ENCODE measurements at places on chromosomes 4 and X.

DNA sequence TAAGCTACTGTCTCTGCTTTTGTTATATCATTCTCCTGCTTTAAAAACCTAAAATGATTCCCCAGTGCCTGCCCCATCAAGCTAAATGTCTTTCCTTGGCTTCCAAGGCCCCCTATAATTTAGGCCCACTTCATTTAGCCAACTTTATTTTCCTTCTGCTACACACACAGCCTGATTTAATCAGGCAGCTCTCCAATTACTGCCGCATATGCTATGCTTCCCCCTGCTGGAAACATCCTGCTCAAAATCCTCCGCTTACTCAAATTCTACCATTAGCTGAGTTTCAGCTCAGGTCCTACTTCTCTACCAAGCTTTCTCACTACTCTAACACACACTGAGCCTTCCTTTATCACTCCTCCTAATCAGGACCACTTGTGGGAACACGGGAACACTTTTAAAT lies 17.0 kb downstream of the LAMP2 start:
- DNase-seq, result peak; percentile 0

GRCh38 chr4:158161551-158162354 lies 11.1 kb downstream of the GASK1B start:
- DNase-seq, result no peak

- DNase-seq, result no peak
Observed at GRCh38 chrX:111410590-111411078, 1.4 kb downstream of the DCX start.

GRCh38 chr4:138115053-138115452 lies 127.1 kb downstream of the SLC7A11 start:
- no peak for DNase-seq

- DNase-seq, result no peak
Observed at GRCh38 chr4:156983366-156983765, 11.8 kb upstream of the PDGFC start.

- no peak for DNase-seq
Observed at GRCh38 chr4:69731241-69731640, 29.2 kb downstream of the SULT1B1 start.

DNA sequence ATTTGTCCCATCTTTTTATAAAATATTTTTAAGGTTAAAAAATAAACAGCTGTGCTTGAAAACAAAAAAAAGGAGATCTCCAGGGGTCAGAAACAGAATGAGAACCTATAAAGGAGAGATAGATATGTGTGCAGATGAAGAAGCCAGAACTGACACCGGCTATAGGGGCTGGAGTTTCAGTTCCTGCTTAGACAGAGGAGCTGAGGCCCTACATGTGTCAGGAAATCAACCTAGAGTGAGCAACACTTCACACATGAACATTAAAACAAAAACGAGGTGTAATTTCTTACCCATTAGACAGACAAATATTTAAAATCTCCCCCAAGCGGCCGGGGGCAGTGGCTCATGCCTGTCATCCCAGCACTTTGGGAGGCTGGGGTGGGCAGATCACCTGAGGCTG lies 17.8 kb upstream of the HUWE1 start:
- DNase-seq, result no peak

GRCh38 chr4:56698329-56698728 lies 17.2 kb upstream of the HOPX start:
- no peak for DNase-seq

DNA sequence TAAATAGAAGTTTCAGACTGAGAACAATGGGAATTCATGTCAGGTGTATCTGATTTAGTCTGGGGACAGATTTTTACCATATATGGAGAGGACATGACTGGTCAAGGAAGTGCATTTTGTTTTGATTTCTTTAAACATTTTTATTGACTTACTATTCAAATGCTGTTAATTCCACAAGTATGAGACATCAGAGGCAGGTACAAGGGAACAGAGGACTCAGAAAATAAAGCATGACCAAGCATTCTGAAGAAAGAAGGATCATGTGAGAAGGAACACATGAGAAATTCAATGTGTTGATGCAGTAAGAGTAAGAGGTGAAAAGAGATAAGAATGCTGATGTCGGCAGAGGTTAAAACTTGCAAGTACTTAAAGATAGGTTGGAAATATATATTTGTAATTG lies 1452.6 kb downstream of the PCDH7 start:
- DNase-seq, result no peak

GRCh38 chr4:8493484-8493883 lies 52.9 kb downstream of the TRMT44 start:
- no peak for DNase-seq

DNA sequence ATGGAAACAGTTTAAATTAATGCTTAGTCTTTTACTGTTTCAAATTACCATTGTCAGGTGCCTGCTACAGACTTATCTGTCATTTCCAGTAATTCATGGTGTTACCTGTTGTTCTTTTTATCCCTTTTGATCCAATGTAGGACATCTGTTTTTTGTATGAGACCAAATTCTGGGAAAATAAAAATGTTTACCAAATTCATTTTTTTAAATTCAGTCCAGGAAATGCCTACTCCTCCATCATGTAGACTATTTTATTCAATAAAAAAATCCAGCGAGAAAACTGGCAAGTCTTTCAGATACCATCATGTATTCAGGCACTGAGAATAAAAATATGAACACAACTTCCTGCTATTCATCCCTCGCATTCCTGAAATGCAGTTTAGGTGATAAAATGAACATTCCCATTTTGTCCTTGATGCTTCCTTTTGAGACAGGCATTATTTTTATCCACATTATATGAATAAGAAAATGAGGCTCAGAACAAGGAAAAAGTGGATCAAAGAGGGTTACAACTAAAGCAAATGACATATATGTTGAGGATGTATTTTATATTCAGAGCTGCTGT lies 584.2 kb downstream of the SPRY1 start:
- no peak for DNase-seq

DNA sequence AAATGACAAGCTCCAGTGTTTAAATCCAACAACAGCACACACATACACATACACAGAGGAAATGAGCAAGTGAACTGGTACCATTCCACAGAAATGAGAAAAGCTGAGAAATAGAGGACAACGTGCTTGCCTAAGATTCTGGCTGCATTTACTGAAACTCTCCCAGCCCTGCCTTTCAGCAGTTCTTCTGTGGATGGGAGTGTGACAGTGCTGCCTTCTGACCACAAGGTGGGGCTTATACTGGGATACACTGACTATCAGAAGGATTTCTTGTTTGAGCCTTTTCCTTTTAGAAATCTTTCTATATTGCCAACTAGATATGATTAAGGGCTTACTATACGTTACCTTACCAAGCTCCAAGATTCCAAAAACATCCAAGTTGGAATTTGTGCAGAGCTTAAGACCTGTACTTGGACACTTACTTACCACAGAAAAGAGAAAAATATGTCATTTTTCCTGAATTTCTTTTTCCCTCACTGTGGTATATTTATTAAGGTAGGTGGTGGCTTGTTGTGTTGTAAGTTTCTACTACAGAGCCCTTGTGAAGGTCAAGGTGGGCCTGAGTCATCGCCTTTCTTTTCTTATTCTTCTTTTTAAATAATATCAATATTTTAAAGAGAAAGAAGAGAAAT lies 10.7 kb upstream of the CXCL8 start:
- DNase-seq, result peak; percentile 40

DNA sequence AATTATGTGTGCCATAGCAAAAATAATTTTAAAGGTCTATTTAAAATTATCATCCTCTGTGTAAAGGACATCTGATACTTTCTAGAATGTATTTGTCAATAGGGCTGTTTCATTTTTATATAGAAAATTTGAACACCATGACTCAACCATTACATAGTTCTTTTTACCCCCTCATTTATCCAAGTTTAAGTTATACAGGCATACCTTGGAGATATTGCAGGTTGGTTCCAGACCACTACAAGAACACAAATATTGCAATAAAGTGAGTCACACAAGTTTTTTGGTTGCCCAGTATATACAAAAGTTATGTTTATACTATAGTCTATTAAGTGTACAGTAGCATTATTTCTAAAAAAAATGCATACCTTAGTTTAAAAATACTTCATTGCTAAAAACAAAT lies 130.4 kb downstream of the MSL3 start:
- no peak for DNase-seq

GRCh38 chr4:87299898-87300297 lies 22.8 kb downstream of the HSD17B13 start:
- DNase-seq, result no peak

GRCh38 chrX:49767236-49767635 lies 61.9 kb upstream of the PAGE4 start:
- no peak for DNase-seq

DNA sequence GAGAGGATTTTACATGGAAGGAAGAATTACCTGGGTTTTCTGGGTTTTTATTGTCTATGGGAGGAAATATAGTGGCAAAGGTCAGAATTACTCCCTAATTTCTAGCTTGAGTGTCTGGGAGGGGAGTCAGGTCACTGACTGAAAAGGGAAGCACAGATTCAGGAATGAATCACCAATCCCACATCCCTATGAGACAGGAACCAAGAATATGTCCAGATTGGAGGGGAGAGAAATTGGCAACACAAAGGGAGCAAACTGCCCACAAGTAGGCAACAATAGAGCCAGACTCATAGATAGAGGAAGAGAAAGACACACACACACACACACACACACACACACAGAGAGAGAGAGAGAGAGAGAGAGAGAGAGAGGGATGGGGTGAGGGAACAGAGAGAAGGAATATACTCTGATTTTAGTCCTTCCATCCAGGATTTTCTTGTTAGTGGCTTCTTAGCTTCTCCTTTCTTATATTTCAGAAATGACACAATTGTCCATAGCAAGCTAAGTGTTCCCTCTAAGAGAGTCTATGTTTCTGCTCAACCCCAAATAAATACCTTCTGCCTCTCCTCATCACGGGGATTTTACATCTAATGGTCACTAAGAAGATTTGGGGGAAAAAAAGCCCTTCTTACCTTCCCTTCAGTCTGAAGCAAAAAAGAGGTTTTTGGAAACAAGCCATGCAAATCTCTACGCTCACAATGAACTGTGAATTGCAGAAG lies 12.0 kb downstream of the P2RY10 start:
- no peak for DNase-seq

GRCh38 chrX:51837451-51837850 lies 56.0 kb upstream of the MAGED1 start:
- DNase-seq, result no peak

DNA sequence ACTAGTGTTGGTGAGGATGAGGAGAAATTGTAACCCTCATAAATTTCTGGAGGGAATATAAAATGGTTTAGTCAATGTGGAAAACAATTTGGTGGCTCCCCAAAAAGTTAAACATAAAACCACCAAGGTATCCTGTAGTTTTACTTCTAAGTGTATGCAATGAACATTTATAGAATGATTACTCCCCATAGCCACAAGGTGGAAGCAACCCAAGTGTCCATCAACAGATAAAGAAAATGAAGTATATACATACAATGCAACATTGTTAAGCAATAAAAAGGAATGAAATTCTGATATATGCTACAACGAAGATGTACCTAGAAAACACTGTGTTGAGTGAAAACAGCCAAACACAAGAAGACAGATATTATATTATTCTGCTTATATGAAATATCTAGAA lies 569.1 kb upstream of the GRID2 start:
- DNase-seq, result no peak

GRCh38 chr4:180377741-180378140 lies 1865.5 kb upstream of the TENM3 start:
- DNase-seq, result no peak

DNA sequence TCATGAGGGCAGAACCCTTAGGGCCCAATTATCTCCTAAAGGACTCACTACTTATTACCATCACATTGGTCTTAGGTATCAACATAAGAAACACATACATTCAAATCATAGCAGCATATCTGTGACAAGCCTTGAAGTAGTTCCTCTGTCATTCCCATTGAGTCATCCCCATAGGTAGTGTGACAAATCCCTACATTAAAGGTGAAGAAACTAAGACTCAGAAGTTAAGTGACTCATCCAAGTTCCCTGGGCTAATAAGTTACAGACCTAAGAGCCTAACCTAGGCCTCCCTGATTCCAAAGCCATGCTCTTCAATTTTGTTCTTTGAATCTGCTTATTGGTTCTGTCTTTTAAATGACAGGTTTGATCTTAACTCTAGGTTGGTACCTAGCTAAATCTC lies 58.2 kb downstream of the CD38 start:
- no peak for DNase-seq

- DNase-seq, result no peak
Observed at GRCh38 chrX:136735601-136736000, 45.1 kb downstream of the ARHGEF6 start.

- DNase-seq, result no peak
Observed at GRCh38 chr4:111208970-111209369, 586.1 kb upstream of the PITX2 start.

DNA sequence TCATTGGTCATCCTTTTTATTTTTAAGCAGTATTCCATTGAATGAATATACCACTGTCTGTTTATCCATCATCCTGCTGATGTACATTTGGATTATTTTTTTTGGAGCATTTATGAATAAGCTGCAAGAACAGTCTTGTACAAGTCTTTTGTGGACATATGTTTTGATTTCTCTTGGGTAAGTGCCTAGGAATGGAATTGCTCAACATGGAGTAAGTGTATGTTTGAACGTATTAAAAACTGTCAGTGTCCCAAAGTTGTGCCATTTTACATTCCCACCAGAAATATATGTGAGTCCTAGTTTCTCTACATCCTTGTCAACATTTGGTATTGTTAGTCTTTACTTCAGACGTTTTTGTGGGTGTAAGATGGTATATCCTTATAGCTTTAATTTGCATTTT lies 287.0 kb upstream of the POF1B start:
- no peak for DNase-seq

- no peak for DNase-seq
Observed at GRCh38 chr4:102399021-102399420, 53.7 kb upstream of the SLC39A8 start.

- DNase-seq, result no peak
Observed at GRCh38 chrX:26203561-26203960, 11.3 kb downstream of the MAGEB6 start.

GRCh38 chr4:4502694-4503311 lies 39.0 kb downstream of the STX18 start:
- no peak for DNase-seq

DNA sequence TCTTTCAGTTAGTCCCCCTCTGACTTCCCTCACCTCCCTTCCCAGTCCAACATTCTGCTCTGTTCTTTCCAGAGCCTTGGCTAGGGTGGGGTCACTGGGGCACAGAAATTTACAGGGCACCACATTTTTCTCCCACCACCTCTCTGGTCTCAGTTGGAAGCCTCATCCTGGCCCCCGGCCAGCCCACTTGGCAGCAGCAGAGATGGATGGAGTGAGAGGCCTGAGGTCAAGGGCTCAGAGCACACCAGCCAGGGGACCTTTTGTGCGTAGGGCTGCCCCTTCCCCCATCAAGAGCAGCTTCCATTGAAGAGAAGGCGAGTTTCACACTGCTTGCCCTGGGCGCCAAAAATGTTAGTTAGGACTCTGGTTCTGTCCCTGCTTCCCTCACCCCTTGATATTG lies 230.9 kb downstream of the SOX3 start:
- no peak for DNase-seq

GRCh38 chrX:11266573-11267003 lies 26.6 kb upstream of the AMELX start:
- DNase-seq, result no peak

DNA sequence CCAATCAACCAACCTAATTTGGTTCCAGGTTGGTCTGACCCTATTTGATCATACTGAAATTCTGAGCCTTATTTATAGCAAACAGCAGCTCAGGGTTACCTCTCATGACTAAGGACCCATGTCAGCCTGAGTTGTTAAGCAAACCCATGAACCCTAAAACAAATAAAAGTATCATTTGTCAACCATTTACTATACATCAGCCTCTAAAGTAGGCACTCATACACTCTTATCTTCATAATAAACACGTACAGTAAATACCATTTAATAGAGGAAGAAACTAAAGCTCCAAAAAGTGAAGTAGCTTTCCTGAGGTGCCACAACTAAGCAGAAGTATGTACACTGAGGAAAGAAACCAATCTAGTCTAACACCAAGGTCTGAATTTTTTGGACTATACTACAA lies 25.2 kb downstream of the MANBA start:
- DNase-seq, result no peak

Data from neuronal stem cell (in vitro differentiated cells).